HuH-7.5 (cell line): ENCODE measurements at places on chromosomes 13 and 19.
A peak's percentile ranks its signal among the peaks of the same experiment; 100 is the strongest.

- DNase-seq: no peak
These were observed 2.2 kb downstream of the ZNF415 start for GRCh38 chr19:53130506-53130905.

DNA sequence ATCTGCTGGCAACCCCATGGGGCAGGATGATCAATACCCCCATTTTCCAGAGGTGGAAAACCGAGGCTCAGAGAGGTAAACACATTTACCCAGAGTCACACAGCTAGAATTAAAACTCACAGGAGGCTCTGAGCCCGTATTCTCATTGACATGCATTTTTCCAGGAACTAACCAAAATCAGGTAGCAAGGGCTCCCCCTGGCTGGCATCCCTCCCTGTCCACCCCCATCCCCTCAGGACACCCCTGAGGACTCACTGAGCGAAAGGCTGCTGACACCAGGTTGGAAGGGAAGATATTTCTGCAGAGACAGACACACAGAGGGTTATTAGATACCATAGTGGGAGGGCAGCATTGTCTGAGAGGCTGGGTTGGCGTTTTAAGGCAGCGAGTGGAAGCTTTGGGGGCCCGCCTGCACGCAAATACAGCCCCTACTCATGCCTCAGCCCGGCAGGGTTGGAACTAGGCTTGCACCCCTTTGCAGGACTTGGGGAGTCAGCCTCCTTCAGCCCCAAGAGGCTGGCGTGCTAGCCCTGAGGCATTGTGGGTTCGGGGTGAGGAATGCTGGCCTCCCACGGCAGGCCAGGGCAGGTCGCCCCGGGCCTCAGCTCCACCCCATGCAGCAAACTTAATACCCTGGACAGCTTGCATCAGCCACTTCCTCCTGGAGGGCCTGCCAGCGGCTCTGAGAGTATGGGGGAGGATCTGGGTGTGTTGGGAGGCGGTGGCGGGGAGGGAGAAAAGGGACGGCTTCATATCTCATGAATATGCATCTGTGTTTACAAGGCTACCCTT lies 3.9 kb downstream of the SLC1A5 start:
- DNase-seq: peak; percentile 91

DNA sequence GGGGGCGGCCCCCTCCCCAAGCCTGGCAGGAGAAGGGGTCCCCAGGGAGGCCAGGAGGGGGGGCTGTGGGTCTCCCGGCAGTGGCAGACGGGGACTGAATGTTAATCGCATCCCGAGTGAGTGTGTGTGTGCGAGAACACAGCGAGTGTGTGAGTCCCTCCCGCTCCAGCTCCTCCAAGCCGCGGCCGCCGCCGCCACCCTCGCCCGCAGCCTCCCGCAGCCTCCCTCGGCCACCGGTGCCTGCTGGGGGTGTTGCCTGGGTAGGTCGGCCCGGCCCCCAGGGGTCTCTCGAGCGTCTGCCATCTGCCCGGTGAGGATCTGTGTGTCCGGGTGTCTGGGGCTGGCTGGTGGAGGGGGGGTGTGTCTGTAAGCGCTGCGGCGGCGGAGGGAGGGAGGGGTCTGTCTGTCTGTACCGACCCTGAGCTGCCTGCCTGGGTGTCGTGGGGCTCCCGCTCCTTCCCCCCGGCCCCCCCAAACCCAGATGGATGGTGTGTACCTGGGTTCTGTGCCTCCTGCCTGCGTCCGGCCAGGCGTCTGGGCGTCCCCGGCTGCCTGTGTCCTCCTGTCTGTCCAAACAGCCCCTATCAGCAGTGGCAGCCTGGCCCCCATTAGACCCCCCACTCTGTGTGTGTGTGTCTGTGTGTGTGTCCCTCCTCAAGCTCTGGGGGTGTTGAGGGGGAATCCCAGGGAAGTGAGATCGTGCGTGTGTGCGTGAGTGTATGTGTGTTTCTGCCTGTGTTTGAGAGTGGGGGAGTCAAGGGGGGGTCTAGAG lies at the start of gene GRIN2D:
GRIN2D (plus strand) TSS at position 110 of the 772 bp plus-strand sequence. CDS start 4,725 bp downstream, outside the sequence.
- peak; percentile 61 for DNase-seq

DNA sequence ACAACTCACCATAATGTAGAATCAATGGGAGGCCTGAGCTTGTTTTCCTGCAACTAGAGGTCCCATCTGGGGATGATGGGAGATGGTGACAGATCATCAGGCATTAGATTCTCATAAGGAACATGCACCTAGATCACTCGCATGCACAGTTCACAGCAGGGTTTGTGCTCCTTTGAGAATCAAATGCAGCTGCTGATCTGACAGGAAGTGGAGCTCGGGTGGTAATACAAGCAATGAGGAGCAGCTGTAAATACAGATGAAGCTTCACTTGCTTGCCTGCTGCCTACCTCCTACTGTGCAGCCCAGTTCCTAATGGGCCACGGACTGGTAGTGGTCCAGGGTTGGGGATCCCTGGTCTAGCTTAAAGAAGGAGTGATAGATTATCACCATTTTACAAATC lies 33.0 kb downstream of the KPNA3 start:
- no peak for DNase-seq

DNA sequence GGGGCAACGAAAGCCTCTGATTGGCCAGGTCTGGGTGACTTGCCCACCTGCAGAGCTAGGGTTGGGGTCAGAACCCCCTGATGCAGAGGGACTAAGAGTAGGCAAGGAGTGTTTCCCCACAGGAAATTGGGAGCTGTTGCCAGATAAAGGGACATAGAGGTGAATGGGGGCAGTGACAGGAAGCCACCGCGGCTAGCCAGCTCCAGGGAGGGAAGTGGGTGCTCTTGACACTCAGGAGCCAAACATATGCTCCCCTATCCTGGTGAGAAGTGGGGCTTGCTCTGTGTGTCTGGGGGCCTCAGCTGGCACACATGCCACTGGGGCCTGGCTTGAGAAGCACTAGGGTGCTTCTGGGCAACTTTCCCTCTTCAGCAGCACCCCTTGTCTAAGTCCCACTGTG lies 26.0 kb downstream of the WDR88 start:
- DNase-seq: no peak

DNA sequence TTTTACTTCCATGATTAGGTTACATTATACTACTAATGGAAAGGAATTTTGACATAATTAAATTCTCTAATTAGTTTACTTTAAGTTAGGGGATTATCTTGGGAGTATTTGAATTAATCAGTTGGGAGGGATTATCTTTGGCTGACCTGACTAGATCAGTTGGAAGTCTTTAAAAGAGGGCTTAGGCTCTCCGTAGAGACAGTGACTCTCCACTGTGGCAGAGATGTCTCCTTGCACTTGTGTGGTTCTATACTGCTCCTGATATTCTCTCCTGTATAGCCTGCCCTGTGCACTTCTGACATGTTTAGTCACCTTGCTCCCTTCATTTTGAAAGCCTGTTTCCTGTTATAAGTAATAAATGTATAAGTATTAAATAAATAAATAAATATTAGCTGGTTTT lies 1612.3 kb upstream of the PRR20A start:
- DNase-seq: no peak

- DNase-seq: peak; percentile 64
These were observed 2.1 kb downstream of the ZNF563 start for GRCh38 chr19:12331211-12331941.

DNA sequence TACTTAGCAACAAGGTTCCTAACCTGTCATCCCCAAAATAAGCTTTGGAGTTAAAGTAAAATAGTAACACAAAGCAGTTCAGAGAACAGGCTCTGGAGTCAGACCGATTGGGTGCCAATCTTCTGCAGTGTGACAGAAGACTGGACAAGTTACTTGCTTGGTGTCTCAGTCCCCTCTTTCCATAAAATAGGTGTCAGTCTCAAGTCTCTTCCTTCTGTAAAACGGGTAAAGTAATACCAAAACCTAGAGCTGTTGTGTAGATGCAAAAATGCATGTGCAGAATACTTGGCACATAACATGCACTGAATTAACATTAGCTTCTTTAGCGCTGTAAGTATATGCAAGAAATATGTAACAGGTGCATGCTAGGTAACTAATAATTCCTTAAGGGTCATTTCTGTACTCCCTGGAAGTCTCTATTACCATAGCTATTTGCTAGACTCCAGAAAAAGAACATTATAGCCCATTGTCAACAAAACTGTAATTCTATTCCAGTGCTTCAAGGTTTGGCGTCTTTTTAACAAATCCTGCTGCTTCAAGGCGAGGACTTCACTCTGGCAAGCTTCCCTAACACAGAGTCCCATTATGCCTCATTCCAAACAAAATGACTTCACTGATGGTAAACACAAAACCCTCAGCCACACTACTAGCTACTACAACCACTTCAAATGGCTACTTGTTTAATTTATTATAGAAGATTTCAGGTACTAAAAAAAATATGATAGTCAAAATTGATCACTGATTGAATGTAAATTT lies 32.8 kb downstream of the ELF1 start:
- DNase-seq: no peak

DNA sequence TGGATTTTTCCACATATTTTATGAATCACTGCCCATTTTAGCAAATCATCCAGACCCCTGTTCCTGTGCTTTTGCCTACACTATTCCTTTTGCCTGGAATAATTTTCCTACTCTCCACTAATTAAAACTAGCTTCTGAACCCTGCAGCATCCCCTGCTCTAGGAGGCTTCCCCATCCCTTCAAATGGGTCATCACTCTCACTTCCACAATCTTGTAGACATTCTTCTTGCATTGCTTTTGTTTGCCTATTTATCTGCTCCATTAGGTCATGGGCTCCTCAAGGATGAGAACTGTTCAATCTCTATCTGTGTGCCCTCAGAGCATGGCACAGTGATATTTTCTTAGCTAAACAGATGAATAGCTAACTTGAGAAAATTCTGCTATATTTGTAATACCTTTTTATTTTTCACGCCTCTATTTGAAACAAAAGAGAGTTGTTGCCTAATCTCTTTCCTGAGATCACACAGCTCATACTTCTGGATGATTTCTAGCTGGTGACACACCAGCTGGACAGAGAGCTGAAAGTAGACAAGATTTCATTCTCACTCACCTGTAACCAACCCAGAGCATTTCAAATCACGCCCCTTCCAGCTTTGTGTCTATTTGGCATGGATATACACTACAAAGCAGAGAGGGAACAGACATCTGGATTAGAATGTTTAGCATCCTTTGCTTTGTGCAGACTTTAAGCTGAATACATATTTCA lies 466.0 kb downstream of the FOXO1 start:
- DNase-seq: no peak

GRCh38 chr19:54905421-54905802 lies 536 bp upstream of the NCR1 start:
- no peak for DNase-seq

- no peak for DNase-seq
These were observed 563.0 kb upstream of the SPRY2 start for GRCh38 chr13:80903911-80904310.

DNA sequence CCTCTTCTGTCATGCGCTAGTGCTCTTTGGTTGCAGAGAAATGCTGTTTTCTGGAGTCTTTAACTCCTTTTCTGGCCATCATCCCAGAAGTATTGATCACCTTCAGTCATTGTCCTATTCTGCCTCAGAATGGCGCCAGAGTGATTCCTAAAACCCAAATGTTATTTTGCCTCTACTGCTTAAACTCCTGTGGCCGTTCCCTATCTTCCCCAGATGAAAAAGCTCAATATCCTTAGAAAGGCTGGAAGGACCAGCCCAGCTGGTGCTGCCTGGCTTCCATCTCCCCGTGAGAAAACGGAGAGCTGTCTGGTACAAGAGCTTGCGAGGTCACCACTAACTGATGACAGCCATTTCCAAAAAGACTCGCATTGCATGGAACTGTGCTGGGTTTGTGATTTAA lies 179.1 kb downstream of the RBM26 start:
- DNase-seq: no peak

DNA sequence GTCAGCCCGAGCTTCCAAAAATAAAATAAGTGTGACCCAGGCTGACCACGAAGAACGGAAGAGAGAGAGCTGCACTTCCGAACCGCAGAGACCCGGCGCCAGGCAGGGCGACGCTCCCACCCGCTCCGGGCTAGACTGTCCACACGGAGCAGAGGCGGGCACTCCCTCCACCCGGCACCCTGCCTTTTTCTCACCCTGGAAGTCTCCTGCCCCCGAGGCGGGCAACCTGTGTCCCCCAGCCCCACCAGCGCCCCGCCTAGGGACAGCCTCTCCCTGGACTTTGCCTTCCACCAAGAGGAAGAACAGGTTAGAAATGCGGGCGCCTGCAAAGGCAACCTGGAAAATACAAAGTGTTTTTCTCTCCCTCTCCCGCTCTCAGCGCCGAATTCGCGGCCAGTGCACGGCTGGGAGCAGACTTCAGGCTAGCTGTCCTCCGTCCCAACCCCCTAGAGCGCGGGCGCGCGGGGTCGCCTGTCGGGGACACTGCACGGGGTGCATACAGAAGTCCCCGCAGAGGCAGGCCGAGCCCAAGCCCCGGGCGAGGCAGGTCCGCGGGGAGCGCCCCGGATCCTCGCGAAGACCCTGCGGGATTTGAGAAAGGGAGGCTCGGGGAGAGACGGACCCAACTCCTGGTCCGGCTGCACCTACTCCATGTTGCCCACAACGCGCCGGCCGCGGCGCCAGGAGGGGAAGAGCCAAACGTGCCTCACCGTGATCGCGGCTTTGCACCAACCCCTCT lies 845 bp downstream of the SPRY2 start:
- DNase-seq: no peak

DNA sequence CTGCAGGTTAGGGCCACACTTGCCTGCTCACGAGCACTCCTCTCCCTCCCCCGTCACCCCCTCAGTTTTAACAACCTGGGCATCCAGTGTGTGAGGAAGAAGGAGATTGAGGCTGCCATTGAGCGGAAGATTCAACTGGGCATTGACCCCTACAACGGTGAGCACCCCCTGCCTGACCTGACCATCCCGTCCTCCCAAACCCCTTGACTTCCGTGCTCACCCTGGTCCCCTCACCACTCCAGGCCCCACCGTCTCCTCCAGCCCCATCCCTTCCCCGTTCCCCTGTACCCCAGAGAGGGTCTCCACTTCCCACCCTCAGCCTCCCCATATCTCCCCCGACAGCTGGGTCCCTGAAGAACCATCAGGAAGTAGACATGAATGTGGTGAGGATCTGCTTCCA lies 13.6 kb upstream of the CLASRP start:
- no peak for DNase-seq

- no peak for DNase-seq
These were observed 44.8 kb downstream of the PEX11G start for GRCh38 chr19:7444042-7444441.

DNA sequence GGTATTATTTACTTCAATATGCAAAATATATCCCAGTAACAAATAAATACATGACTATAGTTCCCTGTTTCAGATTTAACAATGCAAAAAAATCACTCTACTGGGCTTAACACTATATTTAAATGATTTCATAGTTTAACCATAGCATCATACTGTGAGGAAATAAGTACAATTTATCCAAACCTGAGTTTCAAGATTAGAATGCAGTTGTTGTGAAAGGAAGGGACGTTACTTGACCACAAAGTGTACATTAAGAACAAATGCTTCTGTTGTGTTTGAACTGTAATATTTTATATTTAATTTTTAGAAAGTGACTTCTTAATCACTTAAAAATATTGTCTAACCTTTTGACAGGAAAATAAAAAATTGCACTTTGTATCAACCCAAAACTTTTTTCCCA lies 1747.9 kb upstream of the SPRY2 start:
- no peak for DNase-seq

- DNase-seq: no peak
These were observed 98.2 kb downstream of the OLFM4 start for GRCh38 chr13:53126841-53127245.

- no peak for DNase-seq
These were observed 39.1 kb upstream of the SLC7A9 start for GRCh38 chr19:32908641-32909190.

- peak; percentile 98 for DNase-seq
These were observed at the start of gene SSBP4 for GRCh38 chr19:18419195-18419698. Gene SSBP4 (plus strand): TSS chr19:18419398. CDS start chr19:18419649, 251 bp downstream.

GRCh38 chr13:33251131-33251661 lies 34.4 kb downstream of the STARD13 start:
- no peak for DNase-seq
